ENCODE measurements at places on chromosomes 5 and 9. TPM values are rescaled to one million over a fixed set of nuclear protein-coding genes. Genes with fewer than 3 reads are reported as not detected.
A peak's percentile ranks its signal among the peaks of the same experiment; 100 is the strongest.

- H3K36me3 ChIP-seq: no peaks in the 10 kb centered on the region
- peak overlapping the region; percentile 13 for H3K27ac ChIP-seq
- DNase-seq: no peak
These were observed 8.5 kb upstream of the CSNK1A1 start for GRCh38 chr5:149559706-149560105.

DNA sequence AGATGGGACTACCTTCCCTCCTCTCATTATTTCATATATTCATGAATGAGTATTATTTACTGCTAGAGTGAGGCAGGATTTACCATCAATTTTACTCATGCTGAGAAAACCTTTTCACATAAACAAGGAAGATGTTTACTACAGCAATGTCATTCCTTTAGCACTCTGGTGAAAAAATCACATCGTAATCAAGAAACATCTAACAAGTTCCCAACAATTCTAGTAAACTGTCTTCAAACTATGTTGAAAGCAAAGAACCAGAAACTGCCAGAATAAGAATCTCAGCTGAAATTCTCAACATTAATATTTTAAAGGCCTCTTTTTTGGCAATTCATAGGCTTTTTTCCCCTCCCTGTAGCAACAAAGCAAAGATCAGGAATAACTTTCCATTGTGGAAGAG lies 28.2 kb downstream of the AUH start:
- DNase-seq: no peak
- peaks cover 8% of the 10 kb centered on the region for H3K4me1 ChIP-seq
- H3K4me3 ChIP-seq: no peak overlapping the region
- no peaks in the 10 kb centered on the region for H3K36me3 ChIP-seq

DNA sequence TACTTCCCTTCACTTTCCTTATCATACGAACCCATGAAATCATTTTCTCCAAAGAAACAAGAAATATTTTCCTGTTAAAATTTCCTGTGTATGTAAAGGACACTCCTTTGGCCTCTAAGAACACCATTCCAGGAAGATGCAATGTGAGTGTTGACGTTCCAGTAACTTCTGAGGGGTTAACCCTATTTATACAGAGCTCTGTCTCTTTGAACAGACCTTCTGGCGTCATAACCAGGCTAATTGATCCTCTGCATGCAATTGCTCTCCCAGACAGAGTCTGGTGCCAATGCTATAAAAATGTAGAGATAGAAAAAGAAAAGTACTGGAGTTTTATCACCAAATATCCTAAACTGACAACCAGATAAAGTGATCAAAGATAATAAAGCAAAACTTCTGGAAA lies 218.5 kb downstream of the TLE1 start:
- no peak for DNase-seq
- H3K27me3 ChIP-seq: peaks cover 14% of the 10 kb centered on the region
- no peaks in the 10 kb centered on the region for H3K36me3 ChIP-seq
- no peak overlapping the region for H3K27ac ChIP-seq

GRCh38 chr9:133375116-133375723 lies 640 bp downstream of the SURF4 start:
- H3K27me3 ChIP-seq: no peaks in the 10 kb centered on the region
- peaks cover 29% of the 10 kb centered on the region for H3K36me3 ChIP-seq
- peak overlapping the region; percentile 96 for H3K4me3 ChIP-seq
- peak overlapping the region; percentile 93 for H3K27ac ChIP-seq

Gene FAM193B
- 29.2 TPM for total RNA-seq

DNA sequence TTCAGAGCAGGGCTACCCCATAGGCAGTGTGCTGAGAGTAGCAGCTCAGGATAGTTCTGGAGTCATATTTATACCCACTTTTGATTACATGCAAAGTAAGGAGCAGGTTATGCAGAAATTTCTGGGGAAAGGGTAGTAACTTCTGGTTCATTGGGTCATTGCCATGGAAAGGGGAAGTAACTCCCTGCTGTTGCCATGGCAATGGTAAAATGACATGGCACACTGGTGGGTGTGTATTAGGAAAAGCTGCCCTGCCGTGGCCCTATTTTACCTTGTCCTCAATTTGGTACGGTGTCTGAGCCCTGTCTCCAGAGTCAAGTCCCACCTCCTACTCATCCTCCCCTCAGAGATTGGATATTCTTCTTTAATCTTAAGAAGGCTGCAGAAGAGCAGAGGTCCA lies 526.7 kb upstream of the TYRP1 start:
- H3K36me3 ChIP-seq: no peaks in the 10 kb centered on the region
- H3K27ac ChIP-seq: no peak overlapping the region
- no peaks in the 10 kb centered on the region for H3K27me3 ChIP-seq
- no peaks in the 10 kb centered on the region for H3K4me1 ChIP-seq
- DNase-seq: no peak

Gene FOXD4L5
- total RNA-seq: under 0.01 TPM

- H3K27me3 ChIP-seq: no peaks in the 10 kb centered on the region
- peak; percentile 99 for DNase-seq
- no peak overlapping the region for H3K4me3 ChIP-seq
- peaks cover 20% of the 10 kb centered on the region for H3K4me1 ChIP-seq
- peak overlapping the region; percentile 56 for H3K27ac ChIP-seq
These were observed 4.3 kb upstream of the AHRR start for GRCh38 chr5:317086-317811.

- no peaks in the 10 kb centered on the region for H3K27me3 ChIP-seq
- no peak overlapping the region for H3K4me3 ChIP-seq
- H3K27ac ChIP-seq: peak overlapping the region; percentile 9
These were observed 22.8 kb upstream of the CORO2A start for GRCh38 chr9:98215271-98215670.

DNA sequence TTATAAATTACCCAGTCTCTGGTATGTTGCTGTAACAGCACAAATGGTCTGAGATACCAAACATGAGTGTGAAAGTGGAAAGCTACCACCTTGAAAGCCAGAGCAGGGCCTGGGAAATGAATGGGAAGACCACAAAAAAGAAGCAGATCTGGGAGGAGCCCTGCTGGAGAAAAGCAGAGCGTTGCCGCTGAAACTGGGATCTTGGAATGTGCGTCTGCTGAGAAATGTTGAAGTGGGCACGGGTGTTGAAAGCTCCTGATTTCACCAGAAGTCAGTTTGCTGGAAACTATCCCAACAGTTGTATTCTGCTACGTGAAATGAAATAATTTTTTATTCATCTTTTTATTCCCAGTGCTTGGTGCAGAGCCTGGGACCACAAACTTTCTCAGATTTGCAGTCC lies 40.0 kb downstream of the NUDT12 start:
- no peaks in the 10 kb centered on the region for H3K27me3 ChIP-seq
- H3K36me3 ChIP-seq: no peaks in the 10 kb centered on the region
- no peak for DNase-seq
- peaks cover 26% of the 10 kb centered on the region for H3K4me1 ChIP-seq
- H3K27ac ChIP-seq: no peak overlapping the region

GRCh38 chr5:35089334-35090314 lies 41.9 kb upstream of the AGXT2 start:
- H3K27me3 ChIP-seq: no peaks in the 10 kb centered on the region
- DNase-seq: peak; percentile 82

GRCh38 chr5:120400356-120400755 lies 63.7 kb upstream of the PRR16 start:
- H3K4me1 ChIP-seq: peaks cover 18% of the 10 kb centered on the region
- H3K4me3 ChIP-seq: no peak overlapping the region
- H3K27me3 ChIP-seq: no peaks in the 10 kb centered on the region
- no peak overlapping the region for H3K27ac ChIP-seq
- DNase-seq: no peak

Gene PRSS3
- total RNA-seq: 3.5 TPM

DNA sequence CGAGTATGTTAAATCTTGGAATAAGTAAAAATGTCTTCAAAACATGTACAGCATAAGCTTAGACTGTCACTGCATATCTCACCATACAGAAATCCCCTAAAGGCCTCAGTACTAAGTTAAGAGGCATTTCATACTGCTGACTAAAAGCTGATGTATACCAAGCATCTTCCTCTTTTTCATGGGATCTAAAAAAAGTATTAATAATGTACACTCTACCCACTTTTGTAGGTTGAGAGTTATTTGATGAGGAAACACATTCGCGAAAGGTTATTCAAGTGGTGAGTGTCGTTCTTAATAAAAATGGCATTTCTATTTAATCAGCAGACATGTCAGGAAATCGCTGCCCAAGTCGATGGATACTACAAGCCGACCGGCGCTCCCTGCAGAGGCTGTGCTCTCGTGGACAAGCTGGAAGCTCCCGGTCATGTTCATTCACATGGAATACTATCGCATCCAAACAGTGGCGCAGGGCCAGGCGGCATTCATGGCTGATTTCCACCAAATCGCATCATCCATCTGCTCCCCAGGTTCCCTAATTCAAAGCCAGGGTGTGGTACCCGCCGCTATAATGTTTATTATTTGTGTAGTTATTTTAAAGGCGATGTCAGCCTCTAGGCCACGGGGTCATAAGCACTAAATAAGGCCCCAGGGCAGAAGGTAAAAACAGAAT lies 724 bp downstream of the SGTB start:
- H3K27ac ChIP-seq: peak overlapping the region; percentile 55
- DNase-seq: peak; percentile 86
- peaks cover 12% of the 10 kb centered on the region for H3K4me1 ChIP-seq
- no peaks in the 10 kb centered on the region for H3K27me3 ChIP-seq

DNA sequence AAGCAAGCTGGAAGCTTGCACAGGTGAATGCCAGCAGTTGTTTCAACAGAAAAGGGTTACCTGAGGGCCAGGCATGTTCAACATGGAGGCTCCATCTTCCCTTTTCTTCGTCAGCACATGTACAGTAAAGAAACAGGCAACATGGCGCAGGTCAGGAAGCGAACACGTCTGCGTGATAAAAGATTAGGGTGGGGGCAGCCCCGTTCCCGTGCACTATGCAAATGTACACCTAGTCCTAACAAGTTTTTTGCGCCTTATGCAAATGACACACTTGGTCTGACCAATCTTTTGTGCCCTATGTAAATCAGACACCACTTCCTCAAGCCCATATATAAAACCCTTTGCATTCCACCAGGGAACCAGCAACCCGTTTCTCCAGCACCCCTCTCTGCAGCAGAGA lies 452.1 kb upstream of the PTPRD start:
- no peak for DNase-seq
- no peak overlapping the region for H3K4me3 ChIP-seq
- no peaks in the 10 kb centered on the region for H3K36me3 ChIP-seq
- no peaks in the 10 kb centered on the region for H3K27me3 ChIP-seq
- H3K4me1 ChIP-seq: no peaks in the 10 kb centered on the region
